Type B pancreatic cell (in vitro differentiated cells): ENCODE measurements at places on chromosomes 12 and 14. TPM values are rescaled to one million over a fixed set of nuclear protein-coding genes. Genes with fewer than 3 reads are reported as not detected.

The CERS5 gene
- total RNA-seq: 32.5 and 59.7 TPM in 2 replicates

The TOMM20L gene
- total RNA-seq: not detected in 2 replicates

DNA sequence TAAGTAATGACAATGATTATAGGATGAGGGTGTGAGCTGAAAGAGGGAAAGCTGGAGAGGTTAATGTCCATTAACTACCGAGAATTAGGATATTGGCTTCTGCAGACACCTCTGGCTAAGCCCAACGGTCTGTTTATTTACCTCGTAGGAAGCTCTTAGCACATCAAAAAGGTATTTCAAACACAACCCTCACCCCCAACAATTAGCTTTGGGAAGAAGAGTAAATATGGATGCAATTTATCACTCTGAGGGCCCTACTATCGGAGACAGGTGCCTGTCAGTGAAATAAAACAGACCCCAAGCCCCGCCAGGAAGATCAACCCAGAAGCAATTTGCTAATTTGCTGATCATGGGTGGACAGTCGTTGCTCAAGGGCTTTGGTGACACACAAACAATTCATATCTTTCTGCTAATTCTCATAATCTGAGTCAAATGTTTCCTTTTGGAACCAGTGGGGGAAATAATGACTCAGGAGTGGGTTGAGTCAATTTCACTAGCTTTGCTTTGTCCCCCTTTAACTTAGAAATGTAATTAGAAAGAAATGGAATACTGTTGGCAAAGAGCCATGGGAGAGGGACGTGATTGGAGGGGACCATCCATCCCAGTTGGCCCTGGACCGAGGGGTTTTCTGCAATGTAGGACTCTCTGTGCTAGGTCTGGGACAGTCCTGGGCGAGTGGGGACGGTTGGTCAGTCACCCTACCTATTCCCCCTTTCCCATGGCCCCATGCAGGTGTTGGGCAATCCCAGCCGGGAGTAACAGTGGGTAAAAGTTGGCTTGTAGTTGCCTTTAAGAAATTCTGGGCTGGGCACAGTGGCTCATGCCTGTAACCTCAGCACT, 99.1 kb upstream of the MED13L start:
- H3K36me3 ChIP-seq: no peaks in the 10 kb centered on the region
- peaks cover 30% of the 10 kb centered on the region for H3K27me3 ChIP-seq

DNA sequence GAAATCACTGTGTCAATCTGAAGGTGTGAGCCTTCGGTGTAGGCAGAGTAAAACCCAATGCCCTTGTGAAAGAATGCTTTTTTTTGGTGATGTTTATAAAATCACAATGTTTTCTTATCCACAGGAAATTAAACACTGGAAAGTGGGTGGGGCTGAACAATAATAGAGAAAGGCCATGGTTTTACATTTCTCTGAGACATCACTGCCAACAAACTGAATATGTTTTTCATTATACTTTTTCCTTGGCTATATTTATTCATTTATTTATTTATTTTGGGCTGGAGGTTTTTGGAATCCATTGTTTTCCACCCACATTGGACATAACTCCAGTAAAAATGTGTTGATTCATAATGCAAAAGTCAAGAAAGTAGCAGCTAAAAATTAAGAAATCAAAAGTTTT, 16.9 kb downstream of the LRRK2 start:
- H3K27ac ChIP-seq: no peak overlapping the region
- no peaks in the 10 kb centered on the region for H3K27me3 ChIP-seq
- H3K4me3 ChIP-seq: no peak overlapping the region
- peaks cover 5% of the 10 kb centered on the region for H3K4me1 ChIP-seq
- no peaks in the 10 kb centered on the region for H3K36me3 ChIP-seq

GRCh38 chr14:59342516-59343484, 122.4 kb downstream of the GPR135 start:
- peaks cover 46% of the 10 kb centered on the region for H3K36me3 ChIP-seq
- no peak overlapping the region for H3K27ac ChIP-seq
- no peak for DNase-seq
- no peak overlapping the region for H3K4me3 ChIP-seq
- H3K27me3 ChIP-seq: no peaks in the 10 kb centered on the region
- H3K4me1 ChIP-seq: peaks cover 43% of the 10 kb centered on the region

DNA sequence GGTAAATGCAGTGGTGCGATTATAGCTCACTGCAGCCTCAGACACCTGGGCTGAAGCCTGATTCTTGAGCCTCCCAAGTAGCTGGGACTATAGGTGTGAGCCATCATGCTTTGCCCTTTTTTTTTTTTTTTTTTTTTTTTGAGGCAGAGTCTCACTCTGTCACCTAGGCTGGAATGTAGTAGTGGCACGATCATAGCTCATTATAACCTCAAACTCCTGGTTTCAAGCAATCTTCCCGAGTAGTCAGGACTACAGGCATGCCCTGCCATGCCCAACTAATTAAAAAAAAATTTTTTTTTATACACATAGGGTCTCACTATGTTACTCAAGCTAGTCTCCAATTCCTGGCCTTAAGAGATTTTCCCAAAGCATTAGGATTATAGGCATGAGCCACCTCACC, 6.9 kb downstream of the ATP2A2 start:
- no peaks in the 10 kb centered on the region for H3K27me3 ChIP-seq
- no peak overlapping the region for H3K4me3 ChIP-seq
- H3K27ac ChIP-seq: peak overlapping the region; percentile 64
- H3K4me1 ChIP-seq: peaks cover 37% of the 10 kb centered on the region
- H3K36me3 ChIP-seq: peaks cover 49% of the 10 kb centered on the region
